ENCODE measurements at places on chromosomes 5 and 9. TPM values are rescaled to one million over a fixed set of nuclear protein-coding genes. Genes with fewer than 3 reads are reported as not detected.

- H3K27me3 ChIP-seq, result no peaks in the 10 kb centered on the region
- H3K36me3 ChIP-seq, result peaks cover 10% of the 10 kb centered on the region
- DNase-seq, result no peak
- H3K4me3 ChIP-seq, result no peak overlapping the region
- no peak overlapping the region for H3K27ac ChIP-seq
- peaks cover 10% of the 10 kb centered on the region for H3K4me1 ChIP-seq
These were observed 156.9 kb downstream of the PAM start for GRCh38 chr5:102911973-102912372.

The PDGFRB gene
- 120 TPM for total RNA-seq

DNA sequence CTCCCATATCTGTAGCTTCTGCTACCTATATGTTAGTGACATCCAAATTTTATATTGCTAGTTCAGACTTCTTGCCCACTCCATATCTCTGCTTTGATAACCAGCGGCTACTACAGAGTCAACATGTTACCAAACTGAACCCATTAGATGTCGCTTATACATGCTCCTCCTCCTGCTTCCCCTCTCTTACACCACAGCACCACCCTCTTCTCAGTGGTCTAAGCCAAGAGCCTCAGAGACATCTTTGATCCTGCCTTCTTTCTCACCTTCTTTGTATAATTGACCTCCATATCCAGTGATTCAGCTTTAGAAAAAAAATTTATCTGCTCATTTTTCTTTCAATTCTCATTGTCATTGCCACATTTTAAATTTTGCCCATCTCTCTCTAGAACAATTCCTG is 408.2 kb upstream of the TLE4 start:
- no peak for DNase-seq
- H3K27me3 ChIP-seq, result no peaks in the 10 kb centered on the region
- no peaks in the 10 kb centered on the region for H3K4me1 ChIP-seq
- H3K27ac ChIP-seq, result no peak overlapping the region

DNA sequence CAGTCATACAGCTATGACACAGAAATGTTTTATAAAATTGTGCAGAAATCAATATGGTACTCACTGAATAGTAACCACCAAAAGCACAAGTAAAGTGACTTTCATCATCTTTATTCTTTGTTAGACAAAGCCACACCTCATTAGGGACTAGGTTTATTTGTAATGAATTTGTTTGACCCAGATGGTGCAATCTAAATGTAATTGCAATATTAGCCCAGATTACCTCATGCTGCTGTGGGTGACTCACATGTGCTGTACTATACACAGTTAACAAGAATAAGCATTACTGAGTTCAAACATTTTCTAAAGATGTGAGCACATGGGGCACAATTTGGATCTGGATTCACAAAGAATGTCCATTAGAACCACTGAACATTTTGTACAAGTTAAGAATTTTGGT is 759.3 kb upstream of the TYRP1 start:
- H3K4me1 ChIP-seq, result no peaks in the 10 kb centered on the region
- DNase-seq, result no peak
- no peaks in the 10 kb centered on the region for H3K27me3 ChIP-seq
- no peak overlapping the region for H3K4me3 ChIP-seq
- H3K27ac ChIP-seq, result no peak overlapping the region

- H3K36me3 ChIP-seq, result no peaks in the 10 kb centered on the region
- H3K4me1 ChIP-seq, result no peaks in the 10 kb centered on the region
- no peaks in the 10 kb centered on the region for H3K27me3 ChIP-seq
- H3K4me3 ChIP-seq, result no peak overlapping the region
- H3K27ac ChIP-seq, result no peak overlapping the region
- DNase-seq, result no peak
These were observed 459.3 kb upstream of the MEF2C start for GRCh38 chr5:89342106-89342876.

- no peak overlapping the region for H3K4me3 ChIP-seq
- DNase-seq, result no peak
- no peaks in the 10 kb centered on the region for H3K4me1 ChIP-seq
- no peaks in the 10 kb centered on the region for H3K27me3 ChIP-seq
- no peak overlapping the region for H3K27ac ChIP-seq
These were observed 444.2 kb upstream of the RIOK2 start for GRCh38 chr5:97627272-97627671.

The PKD2L2 gene
- not detected for total RNA-seq

The GFPT2 gene
- 20.4 TPM for total RNA-seq

DNA sequence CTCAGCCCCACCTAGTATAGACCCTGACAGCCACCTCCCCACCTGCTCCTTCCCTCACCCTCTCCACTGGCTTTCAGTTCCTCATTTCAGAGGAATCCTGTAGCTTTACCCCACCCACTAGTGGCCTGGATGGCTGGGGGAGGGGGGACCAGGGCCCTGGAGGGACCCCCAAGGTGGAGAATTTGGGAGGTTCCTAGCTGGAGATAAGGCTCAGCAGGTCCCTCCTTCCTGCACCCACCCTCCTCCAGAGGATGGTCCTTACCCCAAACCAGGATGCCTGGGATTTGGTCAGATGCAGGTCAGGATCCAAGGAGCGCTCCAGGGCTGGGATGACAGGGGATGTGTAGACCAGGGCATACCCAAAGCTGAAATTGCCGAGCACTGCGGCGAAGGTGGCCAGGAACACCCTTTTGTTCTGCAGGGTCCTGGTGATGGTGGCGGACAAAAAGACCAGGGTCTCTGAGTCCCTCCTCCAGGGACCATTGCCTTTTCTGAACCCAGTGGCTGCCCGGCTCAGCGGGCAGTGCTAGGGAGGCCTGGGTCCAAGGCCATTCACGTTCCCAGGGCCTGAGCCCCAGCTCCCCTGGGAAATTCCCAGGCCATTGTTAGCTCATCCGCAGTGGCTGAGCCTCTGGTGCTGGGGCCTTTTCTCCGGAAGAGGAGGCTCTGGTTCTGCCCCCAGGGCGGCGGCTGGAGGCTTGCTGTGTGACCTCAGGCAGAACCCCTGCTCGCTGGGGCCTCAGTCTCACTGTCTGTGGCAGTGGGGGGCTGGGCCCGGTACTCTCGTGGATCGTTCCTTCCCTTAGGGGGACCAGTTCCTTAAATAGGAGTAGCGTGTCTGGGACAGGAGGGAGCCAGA is 678 bp downstream of the SLC2A6 start:
- H3K27ac ChIP-seq, result peak overlapping the region; percentile 71
- no peaks in the 10 kb centered on the region for H3K36me3 ChIP-seq
- peak overlapping the region; percentile 68 for H3K4me3 ChIP-seq

GRCh38 chr5:85049020-85049419 is 664.3 kb upstream of the EDIL3 start:
- H3K4me1 ChIP-seq, result no peaks in the 10 kb centered on the region
- H3K4me3 ChIP-seq, result no peak overlapping the region
- H3K27me3 ChIP-seq, result no peaks in the 10 kb centered on the region
- no peak for DNase-seq
- no peak overlapping the region for H3K27ac ChIP-seq

GRCh38 chr9:136990242-136990911 is 1.8 kb upstream of the PAXX start:
- no peak for DNase-seq
- peaks cover 13% of the 10 kb centered on the region for H3K36me3 ChIP-seq
- no peak overlapping the region for H3K4me3 ChIP-seq
- peaks cover 11% of the 10 kb centered on the region for H3K27me3 ChIP-seq

The GLRA1 gene
- not detected for total RNA-seq

DNA sequence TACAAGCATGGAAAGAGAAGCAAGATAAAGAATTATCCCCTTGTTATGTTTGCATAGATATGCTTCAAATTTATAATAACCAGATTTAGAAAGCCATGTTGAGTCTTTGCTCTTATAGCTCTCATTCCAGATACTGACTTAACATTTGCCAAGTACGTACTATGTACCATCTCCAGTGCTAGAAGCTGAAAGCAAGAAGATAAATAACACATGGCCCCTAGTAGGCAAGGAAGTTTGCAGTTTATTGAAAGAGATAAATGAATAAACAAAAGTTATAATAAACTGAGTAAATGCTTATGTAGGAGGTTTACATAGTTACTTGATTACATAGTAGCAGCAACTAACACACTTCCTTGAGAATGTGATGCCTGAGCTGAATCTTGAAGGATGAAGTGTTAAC is 628.4 kb downstream of the HINT1 start:
- no peaks in the 10 kb centered on the region for H3K4me1 ChIP-seq
- H3K36me3 ChIP-seq, result no peaks in the 10 kb centered on the region
- H3K4me3 ChIP-seq, result no peak overlapping the region
- H3K27me3 ChIP-seq, result no peaks in the 10 kb centered on the region
- DNase-seq, result no peak
- no peak overlapping the region for H3K27ac ChIP-seq

GRCh38 chr9:125893277-125893676 is 146.1 kb downstream of the PBX3 start:
- no peak for DNase-seq
- no peak overlapping the region for H3K27ac ChIP-seq
- H3K4me3 ChIP-seq, result no peak overlapping the region
- H3K36me3 ChIP-seq, result no peaks in the 10 kb centered on the region
- H3K4me1 ChIP-seq, result peaks cover 4% of the 10 kb centered on the region

DNA sequence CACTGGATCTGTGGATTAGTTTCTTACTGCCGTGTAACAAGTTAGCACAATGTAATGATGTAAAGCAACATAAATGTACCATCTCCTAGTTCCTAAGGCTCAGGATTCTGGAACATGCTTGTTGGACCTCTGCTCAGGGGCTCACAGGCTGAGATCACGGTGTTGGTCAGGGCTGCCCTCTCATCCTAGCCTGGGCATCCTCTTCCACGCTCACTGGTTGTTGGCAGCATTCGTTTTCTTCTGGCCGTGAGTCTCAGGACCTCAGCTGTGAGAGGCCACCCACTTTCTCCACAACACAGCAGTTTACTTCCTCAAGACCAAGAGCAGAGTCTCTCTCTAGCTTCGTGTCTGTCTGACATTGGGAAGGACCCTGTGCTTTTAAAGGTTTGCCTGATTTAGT is 17.3 kb downstream of the RASGEF1C start:
- H3K27me3 ChIP-seq, result no peaks in the 10 kb centered on the region
- no peak overlapping the region for H3K4me3 ChIP-seq
- no peaks in the 10 kb centered on the region for H3K4me1 ChIP-seq
- no peaks in the 10 kb centered on the region for H3K36me3 ChIP-seq
- peak; percentile 20 for DNase-seq
- H3K27ac ChIP-seq, result no peak overlapping the region

- no peaks in the 10 kb centered on the region for H3K36me3 ChIP-seq
- no peaks in the 10 kb centered on the region for H3K4me1 ChIP-seq
- H3K27ac ChIP-seq, result no peak overlapping the region
- peaks cover 20% of the 10 kb centered on the region for H3K27me3 ChIP-seq
These were observed 43.3 kb upstream of the MSX2 start for GRCh38 chr5:174680901-174681565.

GRCh38 chr9:36470643-36471290 is 70.7 kb upstream of the RNF38 start:
- H3K27me3 ChIP-seq, result no peaks in the 10 kb centered on the region
- peak; percentile 80 for DNase-seq
- H3K36me3 ChIP-seq, result no peaks in the 10 kb centered on the region
- peak overlapping the region; percentile 90 for H3K27ac ChIP-seq
- peak overlapping the region; percentile 50 for H3K4me3 ChIP-seq

DNA sequence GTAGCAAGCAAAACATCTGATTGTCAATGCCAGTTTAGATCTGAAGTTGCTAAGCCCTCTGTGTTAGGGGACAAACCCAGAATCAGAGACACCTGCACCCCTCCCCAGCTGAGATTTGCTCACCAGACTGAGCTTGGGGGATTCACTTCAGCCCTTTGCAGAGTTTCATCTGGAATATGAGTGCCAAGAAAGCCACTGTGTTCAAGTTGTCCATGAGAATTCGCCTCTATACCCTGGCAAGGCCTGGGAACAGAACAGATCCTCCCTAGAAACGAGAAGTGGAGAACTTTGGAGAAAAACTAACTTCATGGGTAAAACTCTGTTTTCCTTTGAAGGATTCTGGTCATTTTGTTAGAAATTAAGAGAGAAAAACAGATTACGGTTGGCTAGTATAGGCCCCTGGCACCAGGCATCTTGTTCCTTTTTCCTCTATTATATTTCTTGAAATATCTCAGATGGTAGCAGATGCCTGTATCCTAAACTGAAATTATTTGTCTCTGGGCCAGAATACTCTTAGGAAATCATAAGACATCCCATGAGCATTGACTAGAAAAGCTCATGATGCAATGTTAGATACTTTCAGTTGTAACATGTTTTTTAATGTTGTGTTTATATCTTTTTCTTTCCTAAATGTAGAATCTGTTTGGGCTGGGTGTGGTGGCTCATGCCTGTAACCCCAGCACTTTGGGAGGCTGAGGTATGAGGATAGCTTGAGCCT is 64.4 kb downstream of the SNX18 start:
- no peaks in the 10 kb centered on the region for H3K36me3 ChIP-seq
- no peak for DNase-seq
- H3K4me3 ChIP-seq, result no peak overlapping the region
- peaks cover 9% of the 10 kb centered on the region for H3K4me1 ChIP-seq
- H3K27ac ChIP-seq, result peak overlapping the region; percentile 55
- H3K27me3 ChIP-seq, result no peaks in the 10 kb centered on the region

The NREP gene
- 19.3 TPM for total RNA-seq

GRCh38 chr5:55454282-55454681 is 80.5 kb downstream of the PLPP1 start:
- H3K4me1 ChIP-seq, result no peaks in the 10 kb centered on the region
- no peaks in the 10 kb centered on the region for H3K36me3 ChIP-seq
- no peak overlapping the region for H3K27ac ChIP-seq
